ENCODE measurements at places on chromosomes 2 and 18.
A peak's percentile ranks its signal among the peaks of the same experiment; 100 is the strongest.

GRCh38 chr2:106885329-106885728, 638 bp downstream of the ST6GAL2 start:
- DNase-seq = peak; percentile 50

DNA sequence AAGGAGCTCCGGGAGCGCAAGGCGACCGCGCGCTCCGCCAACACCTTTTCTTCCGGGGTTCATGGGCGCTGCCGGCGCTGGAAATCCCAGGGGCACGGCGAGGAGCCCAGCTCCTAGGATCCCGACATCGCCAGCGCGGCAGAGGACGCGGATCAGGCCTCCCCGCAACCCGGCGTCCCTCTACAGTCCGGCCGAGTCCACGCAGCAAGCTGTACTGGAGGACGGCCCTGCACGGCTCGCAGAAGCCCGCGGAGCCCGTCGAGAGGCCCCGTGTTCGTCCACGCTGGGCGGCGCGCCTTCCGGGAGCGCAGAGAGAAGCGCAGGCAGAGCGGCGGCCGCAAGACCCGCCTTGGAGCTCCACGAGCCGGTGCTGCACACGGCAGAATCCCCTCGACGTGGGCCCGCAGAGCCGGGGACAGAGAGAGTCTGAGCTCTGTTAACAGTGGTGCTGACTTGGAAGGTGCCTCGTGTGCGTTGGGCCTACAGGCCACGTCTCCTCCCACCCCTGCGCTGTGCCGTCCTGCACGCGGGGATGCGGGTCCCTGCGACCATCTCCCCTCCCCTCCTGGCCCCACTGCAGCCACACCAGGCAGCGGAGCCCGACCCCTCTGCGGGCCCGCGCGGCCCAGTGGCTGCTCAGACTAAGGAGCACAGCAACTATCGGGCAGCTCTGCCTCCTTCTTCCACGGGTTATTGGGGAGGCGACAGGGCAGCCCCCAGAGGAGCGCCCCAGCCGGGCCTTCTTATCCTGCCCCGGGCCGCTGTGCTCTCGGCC, 28.1 kb upstream of the PTPN2 start:
- no peak for DNase-seq

- no peak for DNase-seq
These were observed 15.5 kb downstream of the LAMA1 start for GRCh38 chr18:7102131-7102530.

- DNase-seq = peak; percentile 78
These were observed 43.4 kb downstream of the CABLES1 start for GRCh38 chr18:23178661-23179081.

GRCh38 chr18:39587586-39587985, 2022.0 kb upstream of the CELF4 start:
- no peak for DNase-seq

GRCh38 chr2:54534221-54534620, 78.1 kb downstream of the SPTBN1 start:
- no peak for DNase-seq

DNA sequence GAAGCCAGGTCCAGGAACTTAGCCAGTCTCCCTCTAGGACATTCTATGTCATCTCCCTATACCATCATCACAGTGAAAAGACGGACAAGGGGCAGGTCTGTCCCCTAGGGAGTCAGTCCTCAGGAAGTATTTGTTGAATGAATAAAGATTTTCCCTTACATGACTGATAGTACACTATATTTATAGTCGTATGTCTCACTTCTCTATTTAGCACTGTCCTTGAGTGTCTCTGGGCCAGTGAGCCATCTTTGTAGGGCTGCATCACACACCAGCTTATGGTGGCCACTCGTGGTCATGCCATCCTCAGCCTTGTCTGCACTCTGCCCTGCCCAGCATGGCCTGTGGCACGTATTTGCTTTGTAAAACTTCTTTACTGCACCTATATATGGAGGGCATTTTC, 25.8 kb downstream of the PTPN18 start:
- DNase-seq = no peak

DNA sequence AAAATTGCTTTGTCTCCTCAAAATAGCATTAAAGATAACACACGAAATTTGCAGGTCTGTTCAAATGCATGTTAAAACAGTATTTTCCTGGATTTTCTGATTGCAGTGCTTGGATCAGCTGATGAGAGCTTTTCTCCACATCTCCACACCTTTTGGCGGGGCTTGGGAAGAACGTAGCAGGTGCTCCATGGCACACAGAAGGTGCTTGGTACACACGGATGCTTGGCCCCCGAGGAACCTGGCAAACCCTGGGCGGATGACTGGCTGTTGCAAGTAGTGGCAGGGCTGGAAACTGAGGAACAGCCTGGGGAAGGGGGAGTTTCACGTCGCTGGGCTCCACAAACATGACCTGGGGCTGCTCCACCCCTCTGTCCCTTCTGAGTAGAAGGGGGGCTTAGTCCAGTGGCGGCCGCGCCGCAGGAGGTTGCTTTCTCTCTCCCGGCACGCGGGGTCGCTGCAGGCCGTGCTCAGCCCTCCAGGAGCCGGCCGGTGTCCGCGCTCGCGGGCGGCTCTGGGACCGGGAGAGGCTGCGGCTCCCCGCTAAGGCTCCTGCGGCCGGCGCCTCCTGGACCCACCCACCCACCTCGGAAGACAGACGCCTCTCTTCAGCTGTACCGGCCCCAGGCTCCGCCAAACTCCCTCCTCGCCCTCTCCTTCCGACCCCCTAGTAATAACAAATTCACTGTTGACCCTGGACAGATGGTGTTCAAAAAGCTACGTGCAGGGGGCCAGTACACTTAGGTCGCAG, 69.3 kb downstream of the MARCO start:
- no peak for DNase-seq

GRCh38 chr2:230362030-230362691, 35.2 kb downstream of the SP140L start:
- DNase-seq = no peak

DNA sequence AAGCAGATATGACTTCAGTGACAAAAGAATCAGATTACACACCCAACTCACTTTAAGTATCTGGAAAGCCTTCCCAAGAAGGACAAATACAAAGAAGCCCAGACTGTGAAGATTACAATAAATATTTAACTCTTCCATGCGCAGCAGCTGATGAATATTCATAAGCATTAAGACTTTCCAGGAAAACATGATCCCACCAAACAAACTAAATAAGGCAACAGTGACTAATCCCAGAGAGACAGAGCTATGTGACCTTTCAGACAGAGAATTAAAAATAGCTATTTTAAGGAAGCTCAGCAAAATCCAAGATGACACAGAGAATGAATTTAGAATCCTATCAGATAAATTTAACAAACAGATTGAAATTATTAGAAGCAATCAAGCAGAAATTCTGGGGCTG, 108.2 kb upstream of the UBE2E3 start:
- no peak for DNase-seq

- DNase-seq = no peak
These were observed 208.6 kb downstream of the MYO1B start for GRCh38 chr2:191453761-191454160.

DNA sequence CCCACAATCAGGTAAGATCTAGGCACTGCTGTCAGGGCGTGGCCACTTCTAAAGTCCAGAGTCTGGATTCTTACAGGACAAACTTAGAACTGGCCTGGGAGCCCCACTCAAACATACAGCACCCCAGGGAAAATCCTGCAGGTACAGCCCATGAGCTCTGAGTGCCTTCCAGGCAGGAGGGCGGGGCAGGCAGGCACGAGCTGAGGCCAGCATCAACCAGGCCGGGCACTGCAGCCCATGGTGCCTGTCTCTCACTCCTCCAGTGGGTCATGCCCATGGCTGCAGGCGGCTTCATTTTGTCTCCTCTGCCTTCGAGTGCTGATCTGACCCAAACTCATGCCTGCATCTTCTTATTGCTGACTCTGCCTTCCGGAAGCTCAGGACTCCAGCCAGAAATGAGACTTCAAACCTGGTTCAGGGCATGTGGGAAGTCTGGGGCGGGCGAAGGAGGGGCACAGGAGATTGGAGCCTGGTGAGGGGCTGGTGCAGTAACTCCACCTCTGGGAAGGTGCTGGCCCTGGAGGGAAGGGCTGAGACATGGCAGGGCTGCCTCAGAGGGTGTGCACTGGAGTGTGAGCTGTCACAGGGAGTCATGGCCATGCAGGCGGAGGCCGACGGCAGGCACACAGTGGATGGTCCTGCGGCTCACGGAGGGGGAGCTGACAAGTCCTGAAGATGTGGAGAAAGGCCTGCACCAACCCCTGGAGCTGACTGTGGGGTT, 40.5 kb downstream of the HS6ST1 start:
- no peak for DNase-seq

DNA sequence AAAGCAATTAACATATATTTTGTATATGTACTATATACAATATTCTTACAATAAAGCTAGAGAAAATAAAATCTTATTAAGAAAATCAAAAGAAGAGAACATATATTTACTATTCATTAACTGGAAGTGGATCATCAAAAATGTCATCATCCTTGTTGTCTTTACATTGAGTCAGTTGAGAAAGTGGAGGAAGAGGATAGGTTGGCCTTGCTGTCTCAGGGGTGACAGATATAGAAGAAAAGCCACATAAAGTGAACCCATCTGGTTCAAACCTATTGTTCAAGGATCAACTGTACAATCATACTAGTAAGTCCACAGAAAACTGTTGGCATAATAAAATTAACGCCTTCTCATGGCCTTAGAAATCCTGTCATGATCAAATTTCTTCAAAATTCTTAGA, 26.6 kb downstream of the SESTD1 start:
- no peak for DNase-seq

DNA sequence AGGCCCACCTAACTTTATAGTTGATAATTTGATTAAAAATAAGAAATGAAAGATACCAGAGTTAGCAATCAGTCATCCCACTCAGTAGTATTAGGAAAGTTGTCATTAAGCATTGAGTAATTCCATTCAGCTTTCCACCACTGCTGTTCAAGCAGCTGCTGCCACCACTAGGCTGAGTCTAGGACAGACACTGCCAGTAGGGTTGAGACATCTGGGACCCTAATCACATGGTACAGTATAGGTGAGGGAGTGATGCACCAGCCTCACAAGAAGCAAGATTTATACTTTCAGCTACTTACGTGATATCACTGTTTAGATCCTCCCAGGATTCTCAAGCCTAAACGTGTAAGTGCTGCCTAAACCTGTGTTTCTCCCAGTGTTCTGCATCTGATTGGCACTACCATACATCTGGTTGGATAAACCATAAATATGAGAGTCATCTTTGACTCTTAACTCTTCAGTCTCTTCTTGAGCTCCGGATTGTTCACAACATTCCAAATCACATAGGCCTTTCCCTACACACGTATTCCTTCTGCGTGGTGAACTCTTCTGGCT, 3.2 kb downstream of the UBXN4 start:
- no peak for DNase-seq

DNA sequence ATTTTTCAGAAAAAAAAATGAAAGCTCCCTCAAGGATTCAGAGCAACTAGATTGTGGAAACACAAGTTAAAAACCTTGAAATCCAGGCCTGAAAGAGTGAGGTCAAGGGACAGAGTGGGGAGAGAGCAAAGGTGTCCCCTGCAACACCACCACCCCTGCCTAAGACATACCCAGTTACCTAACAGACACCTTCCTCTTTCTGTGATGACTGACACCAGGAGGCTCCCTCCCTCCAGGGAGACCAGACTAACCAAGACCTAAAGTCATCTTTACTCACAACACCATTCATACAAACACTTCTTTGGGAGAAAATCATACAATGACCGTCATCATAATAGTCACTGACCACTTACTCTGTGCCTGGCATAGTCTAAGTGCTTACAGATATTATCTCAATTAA, 151.8 kb upstream of the NABP1 start:
- no peak for DNase-seq

GRCh38 chr2:38601463-38602135, 1.1 kb downstream of the HNRNPLL start:
- peak; percentile 47 for DNase-seq

DNA sequence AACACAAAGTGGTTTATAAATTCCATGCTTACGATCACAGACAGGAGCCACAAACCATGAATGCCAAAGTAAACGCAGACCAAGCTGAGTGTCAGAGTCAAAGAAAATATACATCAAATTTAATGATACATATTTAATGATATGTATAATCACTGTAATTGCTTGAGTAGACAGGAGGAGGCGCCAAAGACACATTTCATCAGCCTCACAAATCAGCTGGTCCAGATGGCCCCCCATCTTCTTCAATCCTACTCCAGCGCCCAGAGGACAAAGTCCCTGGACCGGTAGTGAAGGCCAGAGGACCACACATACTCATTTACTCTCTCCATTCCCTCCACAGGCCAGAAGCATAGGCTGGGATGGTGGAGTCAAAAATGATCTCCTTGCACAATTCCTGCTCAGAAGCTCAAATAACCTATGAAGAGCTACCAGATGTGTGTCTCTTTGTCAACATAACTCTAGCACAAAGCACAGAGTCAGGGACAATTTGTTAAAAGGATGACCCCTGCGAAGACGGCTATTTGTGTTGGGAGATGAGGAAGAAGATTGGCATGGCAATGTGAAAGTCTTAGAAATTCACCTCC, 149.3 kb upstream of the PGAP1 start:
- no peak for DNase-seq

DNA sequence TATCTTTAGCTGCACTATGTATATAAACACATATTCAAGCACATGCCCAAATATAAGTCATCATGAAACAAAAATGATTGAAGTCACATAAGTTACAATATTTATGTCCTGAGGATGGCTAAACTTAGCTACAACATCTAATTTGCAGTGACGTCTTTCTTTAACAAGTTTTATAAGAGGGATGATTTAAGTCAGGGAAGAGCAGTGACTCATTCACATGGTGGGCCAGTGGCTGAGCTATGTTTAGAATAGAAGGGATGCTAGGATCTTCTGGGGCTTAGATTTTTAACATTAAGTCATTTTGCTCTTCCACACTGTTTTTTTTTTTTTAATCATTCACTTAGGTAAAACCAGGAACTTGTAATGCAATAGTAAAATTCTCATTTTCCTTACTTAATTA, 22.3 kb downstream of the ADCYAP1 start:
- DNase-seq = peak; percentile 26

DNA sequence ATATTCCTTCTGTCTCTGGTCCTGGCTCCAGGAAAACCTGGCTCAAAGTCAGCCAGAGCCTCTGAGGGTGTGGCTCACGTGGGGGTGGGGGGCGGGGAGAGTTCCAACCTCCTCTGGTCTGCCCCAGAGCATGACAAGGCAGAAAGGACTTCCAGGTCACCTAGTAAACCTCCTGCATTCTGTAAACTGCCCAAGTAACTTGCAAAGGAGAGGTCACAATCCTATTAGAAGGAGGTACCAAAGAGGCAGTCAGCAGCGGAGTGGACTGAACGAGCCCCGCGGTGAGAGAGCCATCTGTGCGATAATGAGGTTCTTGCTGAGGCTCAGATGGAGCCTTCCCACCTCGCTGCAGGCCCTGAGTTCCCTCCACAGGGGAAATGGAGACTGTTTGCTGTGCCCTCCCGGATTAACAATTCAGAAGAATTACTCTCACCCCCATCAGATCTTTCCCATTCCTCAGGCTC, 58.9 kb upstream of the GATA6 start:
- DNase-seq = no peak

DNA sequence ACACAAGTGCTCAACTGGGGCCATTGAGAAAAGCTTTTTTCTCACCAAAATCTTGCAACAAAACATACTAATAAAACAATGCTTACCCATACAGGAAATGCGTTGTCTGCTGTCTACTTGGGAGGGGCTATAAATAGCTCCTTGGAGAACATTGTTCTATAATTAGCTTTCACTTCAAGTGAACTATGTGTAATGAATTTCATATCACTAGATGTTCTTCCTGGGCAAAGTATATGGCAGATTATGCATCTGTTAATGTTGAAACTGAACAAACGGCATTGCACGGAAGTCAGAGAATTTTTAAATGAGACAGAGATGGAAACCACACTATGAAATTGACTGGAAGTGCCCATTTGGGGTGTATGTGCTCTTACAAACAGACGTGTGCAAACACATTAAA, 6.4 kb upstream of the NPAS2 start:
- DNase-seq = no peak

GRCh38 chr2:75521225-75521872, 39.4 kb downstream of the EVA1A start:
- DNase-seq = no peak

Measured in DMS79 treated with DMSO at 0.1 percent for 48 hours (cell line).